Effector CD4-positive, alpha-beta T cell (primary cell): ENCODE measurements at places on chromosomes 11 and 22.
A peak's percentile ranks its signal among the peaks of the same experiment; 100 is the strongest.

DNA sequence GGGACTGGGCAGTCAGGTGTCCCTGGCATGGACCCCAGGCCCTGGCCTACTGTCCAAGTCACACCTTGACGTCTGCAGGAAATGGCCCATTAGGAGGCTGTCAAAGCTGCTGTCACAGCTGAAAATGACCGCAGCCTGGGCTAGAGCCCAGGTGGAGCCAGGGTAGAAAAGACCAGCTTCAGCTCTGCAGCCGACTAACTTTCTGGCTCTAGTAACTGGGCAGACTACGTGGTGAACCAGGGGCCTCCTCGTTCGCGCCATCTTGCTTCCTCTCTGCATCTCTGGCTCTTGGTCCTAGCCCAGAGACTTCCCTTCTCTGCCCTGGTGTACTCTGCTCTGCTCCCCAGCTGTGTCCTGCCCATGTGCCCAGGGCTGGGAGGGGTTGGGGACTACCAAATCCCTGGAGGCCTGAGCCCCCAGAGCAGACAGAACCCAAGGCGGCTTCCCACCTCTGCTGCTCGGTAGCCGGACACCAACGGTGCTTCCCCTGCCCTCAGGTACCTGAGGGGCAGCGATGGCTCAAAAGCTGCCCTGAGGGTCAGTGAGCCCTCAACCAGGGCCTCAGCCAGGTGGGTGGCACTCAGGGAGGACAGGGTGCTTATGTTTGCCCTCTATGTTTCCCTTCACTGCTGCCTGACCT, 19.7 kb downstream of the SART1 start:
- DNase-seq: no peak

GRCh38 chr22:35686298-35686697, 31.4 kb upstream of the APOL5 start:
- DNase-seq: no peak

DNA sequence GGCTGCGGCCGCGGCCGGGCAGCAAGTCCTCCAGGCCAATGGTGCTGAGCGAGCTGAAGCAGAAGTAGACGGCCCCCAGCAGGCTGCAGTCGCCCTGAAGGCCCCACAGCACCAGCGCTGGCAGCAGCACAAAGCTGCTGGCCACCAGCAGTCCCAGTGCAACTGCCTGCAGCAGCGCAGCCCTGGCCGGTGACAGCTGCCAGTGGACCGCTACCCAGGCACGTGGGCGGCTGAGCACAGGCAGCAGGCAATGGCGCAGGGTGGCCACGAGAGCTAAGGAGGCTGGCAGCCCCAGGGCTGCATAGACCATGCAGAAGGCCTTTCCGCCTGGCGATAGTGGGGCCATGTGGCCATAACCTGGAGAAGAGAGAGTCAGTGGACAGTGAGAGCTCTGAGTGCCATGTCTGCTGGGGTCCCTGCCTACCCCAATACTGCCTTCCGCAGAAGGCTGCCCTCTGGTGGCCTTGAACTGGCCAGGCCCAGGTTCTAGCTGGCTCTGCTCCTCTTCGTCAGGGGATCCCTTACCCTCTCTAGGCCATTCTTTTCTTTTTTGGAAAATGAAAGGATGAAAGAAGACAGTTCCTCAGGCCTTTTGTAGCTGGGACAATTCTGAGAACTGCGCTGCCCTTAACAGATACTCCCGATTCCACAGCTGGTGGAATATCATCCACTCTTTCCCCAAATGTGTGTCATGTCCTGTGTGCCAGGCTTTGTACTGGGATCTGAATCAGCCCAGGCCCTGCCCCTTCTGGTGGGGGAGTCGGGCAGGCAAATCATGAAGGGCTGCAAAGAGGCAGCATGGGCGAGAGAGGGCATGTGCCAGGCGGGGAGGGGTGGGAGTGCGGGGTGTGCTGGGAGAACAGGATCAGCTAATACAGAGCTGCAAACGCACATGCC, 1.8 kb downstream of the KCNK7 start:
- DNase-seq: no peak

DNA sequence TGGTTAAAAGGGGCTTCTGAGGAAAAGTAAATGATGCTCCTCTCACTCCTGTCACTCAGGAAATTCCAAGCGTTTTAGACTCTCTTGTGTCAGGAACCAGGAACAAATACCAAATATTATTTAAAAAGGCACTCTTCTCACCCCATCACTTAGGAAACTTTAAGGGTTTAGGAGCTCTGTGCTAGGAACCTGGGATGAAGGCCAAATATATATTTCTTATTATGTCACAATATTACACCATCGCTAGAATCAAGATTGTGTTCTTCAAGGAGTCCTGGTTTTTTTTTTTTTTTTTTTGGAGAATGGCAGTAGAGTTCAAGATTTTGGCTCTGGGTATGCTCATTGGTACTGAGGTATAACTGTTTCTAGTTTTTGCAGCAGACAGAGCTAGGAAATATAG, 79.0 kb upstream of the HEPHL1 start:
- no peak for DNase-seq

GRCh38 chr11:26828288-26828687, 106.4 kb upstream of the SLC5A12 start:
- no peak for DNase-seq

DNA sequence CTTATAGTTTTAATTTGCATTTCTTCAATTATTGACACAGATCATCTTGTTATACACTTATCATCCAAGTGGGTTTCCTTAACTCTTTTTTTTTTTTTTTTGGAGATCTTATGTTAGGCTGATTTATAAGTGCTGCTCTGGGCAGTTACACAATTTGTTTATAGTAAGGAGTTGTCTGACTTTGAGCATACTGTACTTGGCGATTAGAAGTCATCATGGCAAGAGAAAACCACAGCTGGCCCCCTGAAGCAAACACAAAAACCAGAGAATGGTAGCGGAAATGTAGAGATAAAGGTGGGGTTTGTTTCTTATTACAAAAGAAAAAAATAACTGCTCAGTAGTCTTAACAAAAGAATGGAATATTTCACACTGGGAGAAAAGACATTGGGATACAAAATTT, 292.6 kb downstream of the SWAP70 start:
- DNase-seq: no peak

- DNase-seq: no peak
Measured at GRCh38 chr11:130023204-130023603, 20.6 kb upstream of the PRDM10 start.

- no peak for DNase-seq
Measured at GRCh38 chr22:22694106-22694505, 49.7 kb downstream of the GGTLC2 start.

DNA sequence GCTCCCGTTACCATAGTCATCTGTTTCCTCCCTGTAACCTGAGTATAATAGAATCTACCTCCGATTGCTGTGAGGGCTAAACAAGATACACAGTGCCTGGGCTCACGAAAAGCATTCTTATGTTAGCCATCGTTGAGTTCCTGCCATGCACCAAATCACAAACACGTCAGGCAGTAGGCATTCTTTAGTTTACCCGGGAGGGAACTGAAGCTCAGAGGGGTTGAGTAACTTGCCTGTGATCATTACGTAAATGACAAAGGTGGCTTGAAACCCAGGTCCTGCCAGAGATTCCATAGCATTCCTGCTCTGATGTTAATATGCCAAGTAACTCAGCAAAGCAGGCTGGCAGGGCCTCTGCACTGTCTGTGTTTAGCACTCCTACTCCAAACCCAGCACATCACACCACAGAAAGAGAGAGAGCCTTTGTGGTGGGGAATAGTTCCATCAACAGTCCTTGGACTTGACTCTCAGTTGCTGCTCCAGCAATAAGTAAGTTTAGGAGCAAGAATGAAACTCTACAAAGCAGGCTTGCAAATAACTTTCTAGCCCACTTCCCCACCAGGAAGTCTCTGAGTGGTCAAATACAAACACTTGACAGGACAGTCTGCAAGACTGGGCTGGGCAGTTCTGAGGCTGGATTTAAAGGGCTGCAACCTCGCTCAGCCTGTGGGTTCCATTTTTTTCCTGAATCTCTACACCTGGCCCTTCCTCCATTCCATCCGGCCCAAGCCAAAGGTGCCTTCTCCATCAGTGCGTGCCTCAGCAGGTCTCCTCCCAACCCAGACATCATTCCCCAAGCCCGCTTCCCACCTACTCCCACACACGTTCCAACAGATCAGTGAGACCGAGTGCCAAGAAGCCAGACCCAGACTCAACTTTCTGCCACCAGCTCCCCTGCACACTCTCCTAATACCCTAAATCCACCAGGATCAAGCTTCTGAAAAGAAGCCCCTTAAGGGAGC, 1.1 kb downstream of the SCN2B start:
- DNase-seq: no peak

- peak; percentile 12 for DNase-seq
Measured at GRCh38 chr11:122505304-122506006, 150.1 kb upstream of the UBASH3B start.

- no peak for DNase-seq
Measured at GRCh38 chr22:35392357-35392756, 7.6 kb upstream of the MCM5 start.

- no peak for DNase-seq
Measured at GRCh38 chr11:9796854-9797253, 133.0 kb downstream of the SWAP70 start.

- no peak for DNase-seq
Measured at GRCh38 chr22:39379756-39380730, 19.5 kb upstream of the TAB1 start.

GRCh38 chr11:131042041-131042390, 125.7 kb upstream of the SNX19 start:
- DNase-seq: no peak

GRCh38 chr11:129637473-129637872, 178.2 kb upstream of the TMEM45B start:
- DNase-seq: no peak

- DNase-seq: no peak
Measured at GRCh38 chr11:72303179-72303578, 59.2 kb upstream of the PHOX2A start.

DNA sequence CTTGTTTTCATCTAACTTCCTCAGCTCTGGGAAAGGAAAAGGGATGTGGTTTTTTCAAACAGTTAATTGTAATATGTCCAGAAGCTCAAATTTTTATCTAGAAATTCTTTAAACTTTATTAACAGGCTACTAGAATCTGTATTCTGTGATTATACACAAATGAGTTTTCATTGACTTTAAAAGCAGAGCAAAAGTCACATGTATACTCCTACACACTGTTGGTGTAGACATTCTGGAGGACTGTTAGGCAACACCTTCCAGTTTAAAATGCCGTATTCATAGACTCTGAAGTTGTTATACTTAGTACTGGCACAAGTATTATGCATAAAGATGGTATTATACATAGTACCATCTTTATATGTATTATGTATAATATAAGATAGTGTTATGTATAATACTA, 64.9 kb downstream of the SPECC1L start:
- DNase-seq: no peak

DNA sequence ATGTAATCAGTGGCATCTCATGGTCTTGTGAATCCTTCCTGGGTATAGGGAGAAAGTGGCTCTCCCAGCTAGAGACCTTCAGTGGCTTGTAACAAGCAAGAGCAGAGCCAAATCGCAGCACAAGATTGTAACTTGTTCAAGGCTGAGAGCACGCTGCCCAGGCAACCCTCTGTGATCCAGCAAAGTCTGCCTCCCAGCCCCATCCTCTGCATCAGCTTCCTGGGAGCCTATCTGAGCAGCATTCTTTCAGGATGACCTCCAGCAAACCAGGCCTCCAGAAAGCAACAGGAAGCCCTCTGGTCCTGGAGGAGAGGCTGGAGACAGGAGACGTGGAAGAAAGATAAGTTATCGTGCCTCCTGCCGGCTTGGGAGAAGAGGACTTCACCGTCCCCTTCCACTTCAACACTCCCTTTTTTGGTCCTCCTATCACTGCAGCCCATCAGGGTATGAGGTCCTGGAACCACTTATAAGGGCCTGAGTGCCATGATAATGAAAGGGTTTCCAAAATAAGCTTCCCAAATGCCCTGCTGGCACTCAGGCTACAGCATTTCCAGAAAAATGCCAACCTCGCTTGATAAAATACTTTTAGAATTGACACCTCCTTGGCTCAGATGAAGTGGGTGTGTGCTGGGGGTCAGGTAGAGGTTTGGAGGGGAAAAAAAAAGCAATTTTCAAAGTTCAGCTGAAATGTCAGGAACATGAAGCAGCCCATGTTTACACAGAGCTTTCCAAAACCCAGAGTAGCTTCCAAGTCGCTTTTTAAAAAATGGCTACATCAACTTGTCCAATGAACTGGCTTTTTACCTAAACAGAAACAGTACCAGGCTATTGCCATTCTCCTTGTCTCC, 80.2 kb downstream of the PLEKHA7 start:
- no peak for DNase-seq

- no peak for DNase-seq
Measured at GRCh38 chr11:10716543-10717259, 23.1 kb upstream of the IRAG1 start.

GRCh38 chr11:90220391-90220790, 2.5 kb downstream of the CHORDC1 start:
- no peak for DNase-seq

DNA sequence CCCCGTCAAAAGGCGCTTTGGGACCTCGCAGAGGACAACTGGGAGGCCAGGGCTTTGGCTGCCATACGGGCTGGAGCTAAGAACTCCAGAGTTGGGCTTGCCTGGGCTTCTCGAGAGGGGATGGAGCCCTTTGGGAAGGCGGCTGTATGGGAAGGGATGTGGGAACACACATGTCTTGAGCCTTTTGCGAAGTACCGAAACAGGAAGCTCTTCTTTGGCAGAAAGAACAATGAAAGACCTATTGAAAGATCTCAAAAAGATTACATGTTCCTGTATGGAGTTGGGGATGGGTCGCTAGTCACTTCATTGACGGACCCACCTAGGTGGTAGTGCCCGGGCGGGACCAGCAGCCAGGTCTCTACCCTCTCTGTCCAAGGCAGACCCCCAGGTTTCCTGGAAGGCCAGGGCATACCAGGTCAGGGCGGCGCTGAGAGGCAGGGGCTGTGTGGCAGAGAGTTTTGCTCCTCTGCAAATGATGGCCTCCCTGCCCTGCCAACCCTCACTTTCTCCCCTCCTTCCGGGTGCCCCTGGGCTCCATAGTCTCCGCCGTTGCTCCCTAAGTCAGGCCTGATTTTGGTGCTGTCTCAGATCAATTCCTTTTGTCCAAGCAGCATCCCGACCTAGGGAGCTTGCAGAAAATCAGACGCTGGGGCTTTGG, 1.0 kb downstream of the ST14 start:
- DNase-seq: no peak

DNA sequence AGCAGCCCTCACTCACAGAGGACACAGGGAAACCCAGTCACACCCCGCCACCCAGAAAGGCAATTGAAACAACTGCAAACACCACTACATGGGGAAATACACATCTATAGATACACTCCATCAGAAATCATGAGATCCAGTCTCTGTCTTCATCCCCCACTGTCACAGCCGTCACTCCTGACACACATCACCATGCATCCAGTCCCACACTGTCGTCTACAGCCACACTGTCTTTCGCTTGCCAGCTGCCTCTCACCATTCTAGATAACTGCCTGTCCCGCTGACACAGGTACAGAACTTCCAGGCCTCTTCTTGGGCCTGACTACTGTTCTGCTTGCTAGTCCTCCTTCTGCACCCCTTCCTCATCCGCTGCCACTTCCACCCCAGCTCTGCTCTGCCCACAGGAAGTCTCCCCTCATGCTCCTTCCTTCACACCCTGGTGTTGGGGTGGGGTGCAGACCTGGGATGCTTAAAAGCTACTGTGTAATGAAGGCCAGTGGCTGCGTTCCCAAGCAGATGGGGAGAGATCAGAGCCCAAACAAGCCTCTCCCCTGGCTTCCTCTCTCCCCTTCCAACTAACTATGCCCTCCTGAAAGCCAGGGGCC, 42.6 kb downstream of the SLC22A12 start:
- no peak for DNase-seq

- no peak for DNase-seq
Measured at GRCh38 chr22:44151676-44152075, 29.0 kb upstream of the PARVG start.

- no peak for DNase-seq
Measured at GRCh38 chr11:119729951-119730613, 1.1 kb upstream of the NECTIN1 start.

GRCh38 chr11:24225501-24225900, 271.4 kb upstream of the LUZP2 start:
- DNase-seq: no peak
